HEK293T (cell line): ENCODE measurements at places on chromosomes 1 and 21.

GRCh38 chr21:35974775-35975174 lies 85.6 kb downstream of the SETD4 start:
- DNase-seq = no peak

- DNase-seq = no peak
These were observed 42.1 kb upstream of the TP53BP2 start for GRCh38 chr1:223887747-223888418.

DNA sequence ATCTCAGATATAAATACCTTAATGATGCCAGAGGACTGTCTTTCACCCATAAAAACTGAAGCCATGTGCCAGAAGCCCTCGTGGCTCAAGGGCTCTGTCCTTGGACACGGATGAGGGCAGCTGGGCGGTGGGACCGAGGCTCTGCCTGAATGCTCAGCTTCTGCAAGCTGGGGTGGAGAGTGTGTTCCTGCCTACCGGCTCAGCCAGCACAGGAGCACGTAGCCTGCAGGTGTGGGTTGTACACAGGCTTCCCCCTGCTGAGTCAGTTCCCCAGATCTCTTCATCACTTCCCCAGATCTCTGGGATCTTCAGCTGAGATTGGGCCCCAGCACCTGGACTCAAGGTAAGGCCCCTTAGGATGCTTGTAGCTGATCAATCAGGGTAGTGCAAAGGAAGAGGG lies 15.4 kb downstream of the KCNJ15 start:
- DNase-seq = no peak

DNA sequence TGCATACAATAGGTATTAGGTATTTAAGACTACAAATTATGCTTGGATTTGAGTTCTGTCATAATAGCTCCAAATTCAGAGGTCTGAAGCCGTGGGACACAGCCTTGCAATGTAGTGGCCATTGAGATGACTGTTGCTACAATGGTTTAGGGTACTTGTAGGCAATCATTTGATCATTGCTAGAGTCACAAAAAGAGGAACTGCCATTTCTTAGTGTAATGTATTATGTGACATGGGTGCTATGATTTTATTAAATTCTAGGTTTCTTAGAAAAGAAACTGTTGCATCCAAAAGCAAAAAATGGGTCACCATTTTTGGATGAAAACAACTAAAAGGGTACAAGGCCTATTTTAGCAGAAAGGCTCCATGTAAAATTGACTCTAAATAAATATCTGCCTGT lies 129.9 kb upstream of the ZNF644 start:
- no peak for DNase-seq

- DNase-seq = no peak
These were observed 449.8 kb downstream of the SIPA1L2 start for GRCh38 chr1:232179896-232180778.

DNA sequence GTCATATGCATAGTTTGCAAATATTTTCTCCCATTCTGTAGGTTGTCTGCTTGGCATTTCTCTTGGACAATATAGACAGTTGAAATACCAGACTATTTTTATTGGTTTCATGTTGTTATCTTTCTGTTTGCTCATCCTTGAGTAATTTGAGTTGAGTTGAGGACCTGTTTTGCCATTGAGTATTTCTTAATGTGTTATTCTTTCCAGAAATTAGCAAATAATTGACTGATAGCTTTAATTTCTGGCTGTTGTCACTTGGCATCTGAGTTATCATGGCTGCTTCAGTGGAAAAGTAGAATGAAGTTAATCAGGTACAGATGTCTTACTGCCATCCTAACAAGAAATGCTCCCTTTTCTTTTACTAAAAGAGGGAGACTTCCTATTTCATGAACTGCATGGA lies 264.8 kb upstream of the DUSP10 start:
- no peak for DNase-seq

DNA sequence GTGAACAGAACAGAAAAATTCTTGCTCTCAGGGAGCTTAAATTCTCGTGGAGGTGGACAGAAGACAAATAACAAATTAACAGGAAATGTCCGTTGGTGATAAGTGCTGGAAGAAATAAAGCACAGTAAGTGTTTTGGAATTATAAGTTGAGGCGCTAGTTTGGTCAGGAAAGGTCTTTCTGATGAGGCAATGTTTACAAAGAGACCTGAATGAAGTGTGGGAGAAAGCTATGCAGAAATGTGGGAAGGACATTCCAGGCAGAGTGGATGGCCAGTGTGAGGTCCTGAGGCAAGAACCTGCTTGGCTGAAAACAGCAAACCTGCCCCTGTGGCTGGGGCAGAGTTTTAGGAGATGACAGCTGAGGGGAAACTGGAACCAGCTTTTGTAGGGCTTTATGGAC lies 23.3 kb downstream of the NGF start:
- no peak for DNase-seq

- DNase-seq = no peak
These were observed 75.9 kb downstream of the VWA5B1 start for GRCh38 chr1:20366463-20367115.

DNA sequence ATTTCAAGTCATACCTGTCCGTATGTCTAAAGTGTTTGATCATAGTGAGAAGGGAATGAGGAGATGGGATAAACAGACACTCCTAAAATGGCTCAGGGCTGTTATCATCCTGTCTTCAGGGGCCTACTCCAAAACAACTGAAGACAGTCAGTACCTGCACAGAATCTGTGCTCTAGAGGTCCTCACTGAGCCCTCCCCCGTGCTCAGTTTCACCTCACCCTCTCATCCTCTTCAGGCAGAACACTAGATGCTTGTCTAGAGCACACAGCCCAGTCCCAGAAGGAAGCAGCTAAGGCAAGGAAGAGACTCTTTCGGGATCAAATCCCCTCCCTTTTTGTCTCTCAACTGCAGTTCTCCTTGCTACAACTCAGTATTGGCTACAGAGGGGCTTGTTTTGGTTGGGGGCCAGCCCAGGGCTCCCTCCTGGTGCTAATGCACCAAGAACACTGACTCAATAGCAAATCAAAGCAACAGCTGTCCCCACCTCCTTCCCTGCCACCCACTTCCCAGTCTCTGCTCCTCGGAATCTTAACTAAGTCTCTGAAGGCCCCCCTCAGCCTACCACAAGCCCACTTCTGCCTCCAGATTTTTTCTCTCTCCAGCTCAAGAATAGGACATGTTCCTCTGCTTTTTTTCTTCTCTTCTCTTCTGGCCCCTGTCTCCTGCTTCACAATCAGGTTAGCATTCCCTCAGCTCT lies 10.1 kb downstream of the CADM3 start:
- DNase-seq = no peak

DNA sequence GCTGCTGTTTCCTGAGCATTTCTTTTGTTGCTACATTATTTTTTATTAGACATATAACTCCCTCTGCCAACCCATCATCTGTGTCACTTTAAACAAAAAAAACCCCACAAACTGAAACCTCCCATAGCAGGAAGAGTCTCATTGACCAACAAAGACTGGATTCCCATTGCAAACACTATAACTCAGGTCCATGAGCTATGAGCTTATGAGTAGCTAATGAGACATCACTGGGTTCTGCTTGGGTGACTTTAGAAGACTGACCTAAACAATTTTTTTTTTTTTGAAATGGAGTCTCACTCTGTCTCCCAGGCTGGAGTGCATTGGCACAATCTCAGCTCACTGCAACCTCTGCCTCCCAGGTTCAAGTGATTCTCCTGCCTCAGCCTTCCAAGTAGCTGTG lies 212.8 kb downstream of the LTN1 start:
- DNase-seq = no peak

DNA sequence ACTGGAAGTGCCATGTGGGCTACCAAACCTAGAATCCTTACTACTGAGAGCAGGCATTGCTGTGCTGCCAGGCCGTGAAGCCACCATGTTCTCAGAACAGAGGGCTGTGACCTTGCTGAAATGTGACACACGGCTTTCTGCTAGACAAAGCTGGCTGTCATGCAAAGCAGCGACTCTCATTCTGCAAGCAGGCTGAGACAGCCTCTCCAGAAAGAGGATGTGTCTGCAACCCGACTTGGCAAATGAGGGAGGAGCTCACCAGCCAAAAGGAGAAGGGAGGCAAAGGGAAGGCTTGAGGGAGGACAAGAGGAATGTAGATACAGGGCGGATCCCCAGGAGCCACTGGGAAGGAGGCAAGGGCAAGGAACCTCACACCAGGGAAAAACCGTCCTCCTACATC lies 85.7 kb upstream of the KRTAP19-8 start:
- no peak for DNase-seq

GRCh38 chr1:41645062-41645461 lies 160.6 kb upstream of the EDN2 start:
- no peak for DNase-seq

- DNase-seq = peak; percentile 84
These were observed at the start of gene IRF6 for GRCh38 chr1:209805875-209806760. Gene IRF6 (minus strand): TSS chr1:209806142. CDS start chr1:209801413, 4,729 bp downstream.

GRCh38 chr1:159835356-159835755 lies 8.7 kb downstream of the SLAMF8 start:
- DNase-seq = no peak

DNA sequence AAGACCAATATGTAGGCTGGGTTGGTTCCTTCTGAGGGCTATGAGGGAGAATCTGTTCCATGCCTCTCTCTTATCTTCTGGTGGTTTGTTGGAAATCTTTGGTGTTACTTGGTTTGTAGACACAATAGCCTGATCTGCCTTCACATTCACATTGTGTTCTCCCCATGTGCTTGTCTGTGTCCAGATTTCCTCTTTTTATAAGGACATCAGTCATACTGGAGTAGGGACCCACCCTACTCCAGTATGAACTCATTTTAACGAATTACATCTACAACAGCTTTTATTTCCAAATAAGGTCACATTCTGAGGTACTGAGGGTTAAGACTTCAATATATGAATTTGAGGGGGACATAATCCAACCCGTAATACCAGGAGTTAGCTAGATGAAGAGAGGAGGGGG lies 75.9 kb downstream of the DISP1 start:
- DNase-seq = no peak

DNA sequence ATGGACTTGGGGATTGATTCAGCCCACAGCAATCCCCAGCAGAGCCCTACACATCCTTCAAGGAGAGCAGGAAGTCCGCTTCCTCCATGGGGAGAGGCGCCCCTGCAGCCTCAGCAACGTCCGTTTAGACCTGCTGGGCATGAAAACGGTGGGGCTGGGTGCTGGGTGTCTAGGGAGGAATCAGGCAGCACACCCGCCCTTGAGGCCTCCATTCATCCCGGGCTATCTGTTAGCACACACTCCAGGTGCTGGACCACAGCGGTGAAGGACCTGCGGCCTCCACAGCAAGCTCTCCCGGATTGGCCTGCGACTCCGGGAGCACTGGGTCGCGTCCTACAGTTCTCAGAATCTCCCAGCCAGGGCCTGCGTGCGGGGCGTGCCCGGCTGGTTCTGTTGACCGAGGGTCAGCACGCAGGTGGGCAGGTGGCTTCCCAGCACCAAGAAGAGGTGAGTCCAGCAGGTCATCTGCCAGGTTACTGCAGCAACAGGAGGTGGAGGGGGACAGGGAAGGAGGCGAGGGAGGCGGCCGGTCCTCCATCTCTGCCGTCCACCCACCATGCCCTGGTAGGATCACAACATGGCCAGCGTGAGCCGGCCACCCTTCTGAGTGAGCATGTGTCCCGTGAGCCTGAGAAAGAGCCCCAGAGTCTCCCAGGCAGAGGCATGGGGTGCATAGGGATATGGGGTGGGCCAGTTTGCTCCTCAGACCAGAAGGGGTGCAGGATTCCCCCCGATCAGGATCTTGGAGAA lies 96.6 kb downstream of the RIPK4 start:
- DNase-seq = no peak

GRCh38 chr1:50704126-50704525 lies 255.9 kb downstream of the FAF1 start:
- DNase-seq = peak; percentile 27

DNA sequence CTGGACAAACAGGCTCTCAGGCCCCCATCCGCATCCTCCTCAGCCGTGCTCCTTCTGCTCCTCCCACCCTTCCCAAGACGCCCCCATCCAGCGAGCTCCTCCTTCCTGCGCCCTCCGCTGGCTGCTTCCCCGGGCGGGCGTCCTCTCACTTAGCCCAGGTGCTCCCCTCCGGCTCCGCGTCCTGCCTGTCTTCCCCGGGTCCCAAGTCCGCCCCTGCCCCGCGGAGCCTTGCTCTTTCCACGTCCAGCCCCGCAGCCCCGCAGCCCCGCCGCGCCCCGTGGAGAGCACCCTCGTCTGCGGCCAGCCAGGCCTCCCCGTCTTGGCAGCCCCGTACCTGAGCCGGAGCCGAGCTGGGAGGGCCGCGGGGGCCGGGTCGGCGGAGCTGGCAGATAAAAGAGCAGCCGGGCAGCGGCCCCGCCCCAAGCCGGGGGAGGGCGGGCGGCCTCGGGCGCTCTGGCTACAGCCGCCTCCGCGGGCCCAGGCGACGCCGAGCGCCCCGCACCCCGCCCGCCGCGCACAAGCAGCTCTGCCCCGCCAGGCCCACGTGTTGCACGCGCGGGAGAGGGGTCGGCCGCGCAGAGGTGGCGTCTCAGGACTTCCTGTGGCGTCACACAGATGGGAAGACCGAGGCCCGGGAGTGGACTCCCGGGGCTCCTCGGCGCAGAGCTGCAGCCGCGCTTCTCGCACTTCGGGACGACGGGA lies at the start of gene PAQR7:
Gene PAQR7 (minus strand): TSS at position 555 of the 702 bp plus-strand sequence. CDS start 11,869 bp downstream, outside the sequence.
- DNase-seq = peak; percentile 73

DNA sequence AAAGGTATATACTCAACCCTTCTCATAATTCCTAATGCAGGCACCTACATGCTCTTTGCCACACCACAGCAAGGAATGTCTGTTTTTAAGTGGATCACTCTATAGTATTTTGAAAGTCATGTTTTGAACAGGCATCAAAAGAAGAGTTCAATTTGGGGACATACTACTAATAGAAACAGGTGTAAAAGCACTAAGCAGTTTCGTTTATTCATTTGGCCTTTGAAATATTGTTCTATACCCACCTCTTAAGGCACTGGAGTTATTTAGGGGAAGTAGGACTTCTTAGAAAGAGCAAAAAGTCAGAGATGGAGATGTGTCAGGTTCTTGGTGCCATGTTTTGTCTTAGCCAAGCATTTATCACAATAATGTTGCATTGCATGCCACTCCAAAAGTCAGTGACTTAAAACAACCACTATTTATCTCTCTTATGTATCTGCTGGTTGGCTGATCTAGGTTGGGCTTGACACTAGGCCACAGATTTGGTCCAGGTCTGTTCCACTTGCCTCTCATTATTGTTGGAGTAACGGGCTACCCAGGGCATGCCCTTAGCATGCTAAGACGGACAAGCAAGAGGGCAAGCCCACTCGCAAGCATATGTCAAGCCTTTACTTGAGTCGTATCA lies 107.5 kb downstream of the RGL1 start:
- DNase-seq = no peak

DNA sequence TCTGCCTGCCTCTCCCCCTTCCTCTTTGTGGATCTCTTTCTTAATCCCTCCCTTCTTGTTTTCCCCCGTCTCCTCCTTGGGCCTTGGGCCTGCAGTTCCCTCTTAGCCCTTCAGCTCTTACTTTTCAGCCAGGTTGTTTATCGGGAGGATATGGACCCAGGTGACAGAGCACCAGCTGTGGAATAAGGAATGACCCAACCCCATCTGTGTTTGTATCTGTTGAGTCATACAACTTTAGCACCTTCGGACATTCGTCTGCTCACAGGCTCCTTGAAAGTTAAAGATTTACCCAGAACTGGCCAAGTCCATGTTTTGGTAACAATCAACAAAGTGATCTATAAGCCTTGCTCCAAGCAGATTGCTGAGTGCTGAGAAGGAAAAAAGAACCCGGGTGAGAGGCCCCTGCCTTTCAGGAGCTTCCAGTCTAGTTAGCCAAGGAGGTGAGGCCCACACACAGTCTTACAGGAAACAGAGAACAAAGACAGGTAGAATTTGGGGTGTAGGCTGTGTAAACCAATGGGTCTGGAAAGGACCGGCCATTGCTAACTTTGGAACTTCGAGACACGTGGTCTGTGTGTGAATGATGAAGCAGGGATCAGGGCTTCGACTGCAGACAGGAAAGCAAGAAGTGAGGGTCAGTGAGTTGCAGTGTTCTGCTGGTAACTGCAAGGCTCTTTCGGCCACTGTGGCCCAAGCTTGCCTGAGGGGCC lies 66.7 kb upstream of the F3 start:
- no peak for DNase-seq
